ENCODE measurements at places on chromosomes 5 and 9.

- DNase-seq: no peak
These were observed 13.2 kb upstream of the AQP7 start for GRCh38 chr9:33415501-33416038.

DNA sequence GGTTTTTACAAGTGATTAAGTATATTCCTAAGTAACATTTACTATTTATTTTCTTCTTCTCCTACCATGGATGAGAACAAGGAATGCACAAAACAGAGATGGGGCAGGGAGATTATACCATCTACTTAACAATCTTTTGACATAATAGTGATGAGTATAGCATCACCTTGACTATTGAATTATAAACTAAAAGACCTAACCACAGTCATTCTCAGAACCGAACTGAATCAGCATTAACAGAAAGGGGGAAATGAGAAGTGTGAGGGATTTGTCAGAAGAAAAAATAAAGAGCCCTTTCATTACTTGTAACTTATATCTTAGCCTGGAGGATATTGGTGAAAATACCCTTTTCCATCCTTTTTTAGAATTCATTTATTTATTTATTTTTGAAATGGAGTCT is 21.9 kb downstream of the OR2Y1 start:
- DNase-seq: no peak

DNA sequence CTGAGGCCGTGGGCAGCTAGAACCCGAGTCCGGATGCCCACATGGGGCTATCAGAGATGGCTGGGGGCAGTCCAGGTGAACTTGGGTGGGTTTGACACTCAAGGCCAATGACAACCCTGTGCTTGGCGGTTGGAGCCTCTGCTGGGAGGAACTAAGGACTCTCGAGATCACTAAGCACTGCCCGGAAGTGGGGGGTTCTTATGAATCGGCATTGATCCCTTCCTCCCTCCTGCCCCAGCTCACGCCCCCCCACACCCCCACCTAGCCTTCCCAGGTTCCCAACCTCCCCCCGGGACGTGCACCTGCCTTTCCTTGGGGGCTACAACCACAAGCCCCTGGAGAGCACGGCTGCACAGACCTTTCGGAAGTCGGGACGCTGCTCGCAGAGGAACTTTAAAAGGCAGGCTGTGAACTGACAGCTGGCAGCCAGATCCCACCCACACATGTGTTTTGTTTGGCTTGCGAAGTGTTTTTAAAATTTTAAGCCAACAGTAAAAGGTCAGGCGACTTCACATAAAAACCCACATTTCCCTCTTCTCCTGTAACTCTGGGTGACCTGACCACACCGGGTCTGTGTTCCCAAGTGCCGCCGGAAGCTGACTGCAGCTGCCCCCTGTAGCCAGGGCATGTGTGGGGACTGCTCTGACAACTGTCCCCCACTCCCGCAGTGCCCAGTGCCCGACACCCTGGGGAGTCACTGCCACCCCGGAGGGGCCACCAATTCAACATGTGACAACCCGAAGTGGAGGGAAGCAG is 5.1 kb upstream of the RALGDS start:
- no peak for DNase-seq

DNA sequence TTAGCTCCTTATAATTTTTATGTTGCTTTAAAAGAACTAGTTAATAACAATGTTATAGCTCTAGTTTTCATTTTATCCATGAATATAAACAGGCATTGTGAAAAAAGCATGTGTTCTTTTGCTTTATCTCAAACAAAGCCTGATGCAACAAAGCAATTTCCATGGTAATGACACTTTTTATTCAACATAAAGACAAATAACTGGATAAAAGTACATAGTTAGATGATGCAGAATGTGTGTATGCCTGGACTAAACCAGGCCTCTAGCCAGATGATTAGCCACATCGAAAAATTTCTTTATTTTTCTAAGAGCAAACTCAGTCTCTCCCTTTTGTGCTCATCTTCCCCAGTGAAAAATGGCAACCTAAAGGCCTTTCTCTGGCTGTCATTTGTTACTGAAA is 125.6 kb upstream of the TARS1 start:
- no peak for DNase-seq

- DNase-seq: no peak
These were observed 210.2 kb upstream of the GAS1 start for GRCh38 chr9:87157366-87158031.

DNA sequence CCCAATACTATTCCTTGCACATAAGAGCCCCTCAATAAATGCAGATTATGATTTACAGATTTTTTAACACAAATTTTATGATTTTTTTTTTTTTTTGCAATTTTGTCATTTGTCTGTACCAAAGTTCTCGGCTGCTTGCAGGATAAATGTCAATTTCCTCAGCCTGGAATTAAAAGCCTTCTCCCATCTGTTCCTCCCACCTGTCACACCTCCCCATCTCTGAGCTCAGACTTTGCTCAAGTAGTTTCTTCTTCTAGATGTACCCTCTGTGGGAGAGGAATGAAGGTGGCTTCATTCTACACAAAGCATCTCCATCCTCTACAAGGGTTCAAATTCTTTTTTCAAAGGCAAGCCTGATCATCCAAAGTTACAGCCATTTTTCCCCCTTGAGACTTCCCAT is 153.7 kb upstream of the GRAMD2B start:
- DNase-seq: no peak

DNA sequence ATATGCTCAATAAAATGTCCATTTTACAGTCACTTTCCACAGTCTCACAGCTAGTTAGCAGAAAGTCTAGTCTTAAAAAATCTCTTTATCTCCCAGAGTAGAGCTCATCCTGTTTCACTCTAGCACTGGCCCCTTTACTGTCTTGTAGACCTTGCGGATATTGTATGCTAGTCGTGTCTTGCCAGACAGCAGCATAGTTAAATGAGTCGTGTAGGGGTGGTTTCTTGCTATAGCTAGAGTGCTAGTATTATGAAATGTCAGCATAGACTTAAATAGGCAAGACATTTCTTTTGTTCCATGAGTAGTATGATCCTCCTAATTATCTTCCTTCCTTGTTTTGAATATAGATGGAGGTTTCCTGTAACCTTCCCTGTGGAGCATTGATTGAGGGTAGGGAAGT is 77.4 kb downstream of the C7 start:
- DNase-seq: no peak

DNA sequence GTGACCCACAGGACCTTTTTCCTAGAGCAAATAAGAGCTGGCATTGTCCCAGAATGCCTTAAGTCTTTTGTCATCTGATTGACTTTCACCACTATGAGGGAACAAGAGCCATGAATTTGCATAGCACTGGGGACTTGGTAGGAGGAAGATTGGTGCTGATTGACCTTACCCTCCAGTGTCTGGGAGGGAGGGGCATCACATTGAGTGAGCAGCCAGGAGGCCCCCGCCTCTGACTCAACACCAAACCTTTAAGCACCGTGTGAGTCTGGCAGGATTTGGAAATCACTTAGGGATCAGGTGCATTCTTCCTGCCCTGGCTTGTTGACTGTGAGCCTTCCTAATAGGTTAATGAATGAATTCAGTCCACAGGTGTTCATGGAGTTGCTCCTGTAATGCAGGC is 40.7 kb downstream of the WNK2 start:
- DNase-seq: no peak

DNA sequence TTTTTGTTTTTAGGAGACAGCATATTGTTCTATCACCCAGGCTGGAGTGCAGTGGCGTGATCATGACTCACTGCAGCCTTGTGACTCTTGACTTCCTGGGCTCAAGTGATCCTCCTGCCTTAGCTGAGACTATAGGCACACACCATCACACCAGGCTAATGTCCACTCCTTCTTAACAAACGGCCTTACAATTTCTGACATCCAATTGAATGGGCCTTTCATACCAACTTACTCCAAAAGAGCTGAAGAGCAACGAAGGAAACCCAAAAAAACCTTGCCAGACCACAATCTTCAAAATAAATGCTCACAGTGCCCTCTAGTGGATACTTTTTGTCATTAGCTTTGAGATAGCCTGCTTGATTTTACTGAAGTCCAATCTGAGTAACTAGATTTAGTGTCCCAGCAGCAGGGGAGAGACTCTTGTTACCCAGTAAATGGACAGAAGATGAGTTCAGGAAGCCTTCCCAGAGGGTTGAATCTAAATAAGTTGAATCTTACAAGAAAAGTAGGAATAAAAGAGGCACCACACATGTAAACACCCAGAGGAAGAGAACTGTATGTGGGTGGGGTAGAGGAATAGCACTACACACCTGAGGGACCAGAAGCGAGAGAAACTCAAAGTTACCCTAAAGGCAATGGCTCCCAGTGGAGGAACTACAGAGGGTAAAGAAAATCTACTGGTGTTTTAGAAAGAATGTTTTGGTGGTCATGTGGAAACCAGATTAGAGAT is 9.3 kb downstream of the ZNF622 start:
- DNase-seq: no peak

DNA sequence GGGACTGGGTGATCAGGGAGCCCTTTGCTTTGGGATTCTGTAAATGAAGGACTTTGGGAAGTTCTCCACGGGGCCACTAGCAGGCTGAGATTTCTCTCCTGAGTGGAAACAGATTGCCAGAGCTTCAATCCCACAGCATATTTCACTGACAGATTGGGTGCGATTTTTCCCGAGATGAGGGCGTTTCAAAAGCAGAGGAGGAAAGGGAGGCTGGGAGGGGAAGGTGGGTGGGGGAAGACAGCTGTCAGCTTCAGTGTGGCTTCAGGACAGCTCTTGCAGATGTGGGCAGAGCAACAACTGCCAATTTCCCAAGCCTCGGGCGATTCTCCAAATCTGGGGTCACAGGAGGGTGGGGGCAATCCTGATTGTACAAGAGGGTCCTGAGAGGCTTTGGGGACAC is 258.5 kb upstream of the ADRA1B start:
- DNase-seq: no peak

DNA sequence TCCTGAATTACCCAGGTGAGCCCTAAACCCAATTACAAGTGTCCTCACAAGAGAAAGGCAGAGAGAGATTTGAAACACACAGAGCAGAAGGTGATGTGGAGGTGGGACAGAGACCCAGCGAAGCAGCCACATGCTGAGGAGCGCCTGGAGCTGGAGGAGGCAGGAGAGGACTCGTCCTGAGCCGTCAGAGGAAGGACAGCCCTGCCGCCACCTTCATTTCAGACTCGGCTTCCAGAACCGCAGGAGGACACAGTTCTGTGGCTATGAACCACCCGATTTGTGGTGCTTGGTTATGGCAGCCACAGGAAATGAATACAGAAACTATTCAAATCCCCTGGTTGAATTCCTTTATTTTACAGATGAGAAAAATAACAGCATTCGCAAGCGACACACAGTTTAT is 16.4 kb upstream of the FBP1 start:
- DNase-seq: no peak

GRCh38 chr5:148973455-148973854 is 89.4 kb downstream of the SH3TC2 start:
- no peak for DNase-seq

GRCh38 chr9:130846487-130847305 is 11.6 kb downstream of the ABL1 start:
- no peak for DNase-seq

GRCh38 chr5:39780347-39780746 is 355.6 kb upstream of the DAB2 start:
- DNase-seq: no peak

DNA sequence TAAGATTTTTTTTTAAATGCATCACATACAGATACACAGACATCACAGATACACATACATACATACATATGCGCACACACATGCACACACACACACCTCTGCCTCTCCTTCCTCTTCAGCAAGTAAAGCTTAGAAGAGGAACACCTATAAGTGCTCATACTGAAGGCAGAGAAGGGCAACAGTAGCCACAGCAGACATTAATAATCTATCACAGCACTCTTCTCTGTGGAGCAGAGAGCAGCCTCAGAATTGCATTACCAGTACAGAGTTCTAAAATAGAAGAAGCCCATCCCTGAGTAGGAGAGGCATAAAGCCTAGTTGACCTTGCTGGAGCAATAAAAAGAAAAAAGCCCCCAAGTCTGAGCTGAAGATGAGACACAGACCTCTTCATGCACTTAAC is 110.6 kb downstream of the MLLT3 start:
- no peak for DNase-seq

- DNase-seq: no peak
These were observed 13.9 kb downstream of the ALDOB start for GRCh38 chr9:101421653-101422065.

- DNase-seq: no peak
These were observed at the start of gene ZBTB34 for GRCh38 chr9:126860077-126860756. ZBTB34 (plus strand) TSS chr9:126860639; CDS start chr9:126879400, 18,761 bp downstream.
